Activated CD4-positive, alpha-beta T cell treated with anti-CD3 and anti-CD28 coated beads for 36 hours (primary cell): ENCODE measurements at places on chromosomes 11 and 22. TPM values are rescaled to one million over a fixed set of nuclear protein-coding genes. Genes with fewer than 3 reads are reported as not detected.

Gene OOSP3
- not detected for total RNA-seq

Gene UPK3A
- not detected for total RNA-seq

Gene HEPHL1
- not detected for total RNA-seq

Gene KRTAP5-6
- total RNA-seq = not detected

Gene MS4A4E
- not detected for total RNA-seq

Gene KRTAP5-2
- not detected for total RNA-seq

Gene TMEM25
- 12.2 TPM for total RNA-seq

Gene TMX2
- 59.8 TPM for total RNA-seq

Gene C11orf65
- total RNA-seq = 3.4 TPM

Gene TSPAN18
- total RNA-seq = 2.3 TPM

Gene LRFN4
- total RNA-seq = 19.2 TPM

Gene UBASH3B
- 16.2 TPM for total RNA-seq

Gene OR8D4
- total RNA-seq = not detected

Gene OR52D1
- total RNA-seq = not detected

Gene ARHGAP42
- total RNA-seq = not detected

Gene PPP2R1B
- total RNA-seq = 53.9 TPM

Gene SSTR3
- total RNA-seq = 14.8 TPM

Gene EIF4ENIF1
- total RNA-seq = 75.0 TPM

Gene STIM1
- 60.0 TPM for total RNA-seq

Gene GGTLC3
- total RNA-seq = not detected

Gene SCGB1A1
- total RNA-seq = not detected

Gene BLID
- not detected for total RNA-seq

Gene MRGPRE
- not detected for total RNA-seq

Gene OR5AL1
- not detected for total RNA-seq

Gene OR51E2
- total RNA-seq = not detected

Gene CCDC15
- 6.7 TPM for total RNA-seq

Gene AGBL2
- 5.6 TPM for total RNA-seq

Gene ACR
- total RNA-seq = not detected

Gene BTG4
- total RNA-seq = not detected
